ENCODE measurements at places on chromosomes 5 and 9.

DNA sequence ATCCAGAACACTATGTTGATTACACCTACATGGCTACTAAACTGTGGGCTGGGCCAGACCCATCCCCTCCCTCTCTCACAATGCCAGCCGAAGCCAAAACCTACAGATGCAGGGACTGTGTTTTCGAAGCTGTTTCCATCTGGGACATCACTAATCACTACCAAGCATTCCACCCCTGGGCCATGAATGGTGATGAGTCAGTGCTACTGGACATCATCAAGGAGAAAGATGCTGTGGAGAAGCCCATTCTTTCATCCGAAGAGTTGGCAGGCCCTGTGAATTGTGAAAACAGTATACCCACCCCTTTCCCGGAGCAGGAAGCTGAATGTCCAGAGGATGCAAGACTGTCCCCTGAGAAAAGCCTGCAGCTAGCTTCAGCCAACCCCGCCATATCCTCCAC, 65.0 kb downstream of the ZNF462 start:
- DNase-seq: no peak

GRCh38 chr9:133264235-133264764, 10.7 kb downstream of the ABO start:
- DNase-seq: no peak

- DNase-seq: no peak
These were observed 2.5 kb downstream of the TJP2 start for GRCh38 chr9:69176471-69177171.

GRCh38 chr5:38154615-38155204, 103.6 kb upstream of the EGFLAM start:
- peak; percentile 25 for DNase-seq

DNA sequence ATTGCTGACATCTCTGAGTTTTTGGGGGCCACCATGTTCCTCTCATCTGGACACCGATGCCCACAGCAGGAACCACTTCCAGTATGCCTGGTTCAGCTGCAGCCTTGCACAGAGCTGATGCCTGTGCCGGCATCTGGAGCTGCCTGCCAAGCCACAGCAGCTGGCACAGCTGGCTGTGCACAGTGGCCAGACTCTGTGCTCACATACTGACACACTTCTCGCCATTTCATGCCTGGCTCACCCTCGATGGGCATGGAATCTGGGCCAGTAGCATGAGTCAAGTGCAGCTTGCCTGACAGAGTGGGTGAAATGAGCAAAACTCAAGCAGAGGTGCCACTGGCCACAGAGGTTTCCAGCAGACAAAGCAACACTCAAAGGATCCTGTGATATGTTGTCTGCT, 863.4 kb downstream of the DNAH5 start:
- DNase-seq: no peak

DNA sequence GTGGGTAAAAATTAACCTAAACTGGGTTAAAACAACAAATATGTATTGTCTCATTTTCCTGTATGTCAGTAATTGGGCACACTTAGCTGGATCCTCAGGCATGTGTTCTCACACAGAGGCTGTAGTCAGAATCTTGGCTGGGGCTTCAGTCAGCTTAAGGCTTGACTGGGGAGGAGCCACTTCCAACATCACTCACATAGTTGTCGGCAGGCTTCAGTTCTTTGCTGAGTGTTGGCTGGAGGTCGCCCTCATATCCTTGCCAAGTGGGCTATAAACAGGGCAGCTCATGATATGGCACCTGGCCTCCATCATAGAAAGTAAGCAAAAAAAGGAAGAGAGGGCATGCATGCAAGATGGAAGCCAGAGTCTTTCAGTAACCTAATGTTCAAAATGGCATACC, 173.0 kb downstream of the GIN1 start:
- no peak for DNase-seq

- no peak for DNase-seq
These were observed 145.8 kb downstream of the TMEM232 start for GRCh38 chr5:110580625-110581024.

GRCh38 chr5:158968150-158968549, 131.6 kb downstream of the EBF1 start:
- no peak for DNase-seq

- no peak for DNase-seq
These were observed 14.3 kb upstream of the GABRP start for GRCh38 chr5:170769246-170769645.

- no peak for DNase-seq
These were observed 395.4 kb downstream of the CSNK1G3 start for GRCh38 chr5:123907349-123907748.

DNA sequence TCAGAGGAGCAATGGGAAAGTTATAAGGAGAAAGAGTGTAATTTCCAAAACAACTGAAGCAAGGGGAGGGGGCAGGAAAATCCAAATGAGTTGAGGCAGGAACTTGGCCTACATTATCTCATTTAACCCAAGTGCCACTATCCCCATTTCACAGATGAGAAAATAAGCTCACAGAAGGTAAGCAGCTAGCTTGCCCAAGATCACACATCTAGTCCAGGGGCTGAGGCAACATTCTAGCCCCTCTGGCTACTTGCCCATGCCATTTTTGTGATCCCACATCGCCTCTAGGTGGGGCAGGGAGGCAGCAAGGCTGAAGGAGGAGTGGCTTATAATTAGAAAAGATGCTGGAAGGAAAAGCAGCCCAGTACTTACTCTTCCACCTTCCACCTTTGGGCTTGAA, 2.6 kb upstream of the PSIP1 start:
- peak; percentile 2 for DNase-seq

DNA sequence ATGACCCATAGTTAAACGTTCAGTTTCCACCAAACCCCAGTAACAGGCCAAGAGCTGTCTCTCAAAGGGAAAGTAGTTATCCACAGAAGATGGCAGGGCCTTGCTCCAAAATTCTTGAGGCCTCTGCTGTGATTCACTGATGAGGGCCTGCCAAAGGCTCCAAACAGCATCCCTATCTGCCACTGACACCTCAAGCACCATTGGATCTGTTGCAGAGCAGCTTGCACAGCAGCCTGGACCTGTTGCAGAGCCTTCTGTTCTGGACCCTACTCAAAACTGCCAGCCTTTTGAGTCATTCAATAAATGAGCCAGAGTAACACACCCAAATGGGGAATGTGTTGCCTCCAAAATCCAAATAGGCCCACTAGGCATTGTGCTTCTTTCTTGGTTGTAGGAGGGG, 741.5 kb upstream of the RGMB start:
- no peak for DNase-seq

GRCh38 chr9:71762900-71763653, 5.2 kb downstream of the CEMIP2 start:
- peak; percentile 68 for DNase-seq

DNA sequence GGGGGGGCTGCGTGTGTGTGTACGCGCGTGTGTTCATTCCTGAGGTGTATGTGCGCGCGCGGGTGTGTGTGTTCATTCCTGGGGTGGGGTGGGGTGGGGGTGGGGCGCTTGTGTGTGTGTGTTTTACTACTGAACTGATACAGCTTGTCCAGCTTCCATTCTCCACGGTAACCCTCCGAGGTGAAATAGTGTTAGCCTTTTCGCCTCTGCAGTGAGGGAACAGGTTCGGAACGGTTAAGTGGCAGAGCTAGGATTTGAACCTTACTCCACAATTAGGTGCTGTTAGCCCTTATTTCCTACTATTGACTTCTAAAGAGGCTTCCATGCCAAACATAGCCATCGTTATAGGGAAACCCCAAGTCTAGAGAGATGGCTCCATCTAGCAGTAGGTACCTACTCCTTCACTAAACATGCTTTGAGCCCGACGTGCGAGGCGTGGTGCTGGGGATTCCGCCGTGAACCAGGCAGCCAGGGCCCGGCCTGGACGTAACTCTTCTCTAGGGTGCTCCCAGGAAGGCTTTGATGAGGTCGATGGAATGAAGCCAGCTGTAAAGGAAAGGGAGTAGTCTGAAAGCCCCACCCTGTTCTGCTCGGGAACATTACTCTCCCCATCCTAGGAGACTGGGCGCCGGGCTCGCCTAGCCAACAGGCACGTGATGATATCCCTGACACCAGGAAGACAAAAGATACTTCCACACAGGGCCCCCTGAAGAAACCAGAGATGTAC, 782 bp upstream of the SKP1 start:
- DNase-seq: peak; percentile 96

DNA sequence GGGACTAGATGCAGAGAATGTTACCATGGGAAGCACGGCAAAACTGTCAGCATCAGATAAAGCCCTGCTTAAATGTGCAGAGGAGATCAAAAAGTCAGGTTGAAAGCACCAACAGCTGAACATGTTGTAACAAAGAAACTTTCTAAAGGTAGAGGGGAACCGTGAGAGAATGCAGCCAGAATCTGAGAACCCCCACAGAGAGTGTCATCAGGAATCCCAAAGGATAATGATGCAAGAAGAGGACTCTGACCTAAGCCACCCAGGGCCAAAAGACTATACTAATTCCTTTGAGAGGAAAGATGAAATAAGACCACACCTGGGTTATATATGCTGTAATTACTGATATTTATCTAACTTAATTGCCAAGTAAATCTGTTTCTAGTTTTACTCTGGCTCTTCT, 116.6 kb downstream of the PCSK1 start:
- no peak for DNase-seq

DNA sequence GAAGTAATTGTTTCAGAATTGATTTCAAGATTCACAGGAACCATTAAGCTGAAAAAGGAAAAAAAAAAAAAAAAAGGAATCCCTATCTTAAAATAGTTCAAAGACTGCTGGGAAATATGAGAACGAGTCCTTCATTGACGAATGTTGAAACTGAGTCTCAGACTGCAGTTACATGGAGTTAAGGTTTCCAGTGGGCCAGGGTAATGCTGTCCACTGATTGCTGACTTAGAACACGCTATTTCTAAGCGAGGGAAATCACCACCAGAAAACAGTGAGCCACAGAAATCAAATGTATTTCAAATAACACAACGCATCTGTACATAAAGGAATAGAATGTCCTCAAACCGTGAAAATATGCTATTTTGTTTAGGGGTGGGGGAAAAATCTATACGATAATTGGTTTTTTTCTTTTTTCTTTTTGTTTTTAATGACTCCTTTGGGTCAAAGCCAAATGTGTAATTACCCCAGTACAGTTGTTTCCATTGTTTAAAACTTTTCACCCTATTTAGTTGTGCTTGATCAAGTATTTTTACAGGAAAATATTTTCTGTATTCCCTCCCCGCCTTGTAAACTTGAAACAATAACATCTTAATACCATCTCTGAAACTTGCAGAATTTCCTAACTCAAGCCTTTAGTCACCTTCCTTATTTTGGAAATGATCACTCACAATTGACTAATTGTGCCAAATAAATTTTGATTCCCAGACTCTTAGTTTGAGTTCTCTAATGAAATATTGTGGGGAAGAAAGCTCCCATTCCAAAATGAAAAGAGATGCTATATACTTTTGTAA, 208.3 kb downstream of the MCTP1 start:
- DNase-seq: no peak

DNA sequence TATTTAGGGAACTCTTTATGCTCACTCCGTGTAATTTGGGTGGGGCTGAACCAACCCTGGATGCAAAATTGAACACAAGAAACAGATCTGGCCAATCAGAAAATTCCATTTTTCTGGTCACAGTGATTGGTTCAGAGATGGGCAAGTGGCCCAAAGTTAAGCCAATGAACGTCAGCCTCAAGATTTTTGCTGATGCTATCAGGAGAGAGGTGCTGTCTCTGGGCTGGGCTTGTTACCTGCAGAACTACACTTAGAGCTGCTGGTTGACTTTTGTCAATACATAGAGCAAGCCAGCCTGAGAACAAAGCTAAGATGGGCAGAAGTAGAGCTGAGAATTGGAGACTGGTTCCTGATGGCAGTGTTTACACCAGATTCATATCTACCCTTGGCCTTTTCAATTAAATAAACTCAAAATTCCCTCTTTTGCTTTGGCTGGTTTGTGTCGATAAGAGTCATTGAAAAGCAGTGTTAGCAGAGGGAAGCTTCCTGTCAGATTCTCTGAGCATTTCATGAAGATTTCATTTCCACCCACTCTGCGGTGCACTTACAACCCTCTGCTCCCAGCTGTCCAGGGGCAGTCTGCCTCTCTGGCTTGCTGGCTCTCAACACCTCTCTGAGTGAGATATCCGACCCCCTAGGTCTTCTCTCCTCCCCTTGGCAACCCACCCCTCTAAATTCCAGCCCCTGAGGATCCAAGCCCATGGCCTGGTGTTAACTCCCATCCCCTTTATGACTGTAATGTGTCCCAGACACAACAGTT, 64.5 kb upstream of the PPARGC1B start:
- DNase-seq: no peak

DNA sequence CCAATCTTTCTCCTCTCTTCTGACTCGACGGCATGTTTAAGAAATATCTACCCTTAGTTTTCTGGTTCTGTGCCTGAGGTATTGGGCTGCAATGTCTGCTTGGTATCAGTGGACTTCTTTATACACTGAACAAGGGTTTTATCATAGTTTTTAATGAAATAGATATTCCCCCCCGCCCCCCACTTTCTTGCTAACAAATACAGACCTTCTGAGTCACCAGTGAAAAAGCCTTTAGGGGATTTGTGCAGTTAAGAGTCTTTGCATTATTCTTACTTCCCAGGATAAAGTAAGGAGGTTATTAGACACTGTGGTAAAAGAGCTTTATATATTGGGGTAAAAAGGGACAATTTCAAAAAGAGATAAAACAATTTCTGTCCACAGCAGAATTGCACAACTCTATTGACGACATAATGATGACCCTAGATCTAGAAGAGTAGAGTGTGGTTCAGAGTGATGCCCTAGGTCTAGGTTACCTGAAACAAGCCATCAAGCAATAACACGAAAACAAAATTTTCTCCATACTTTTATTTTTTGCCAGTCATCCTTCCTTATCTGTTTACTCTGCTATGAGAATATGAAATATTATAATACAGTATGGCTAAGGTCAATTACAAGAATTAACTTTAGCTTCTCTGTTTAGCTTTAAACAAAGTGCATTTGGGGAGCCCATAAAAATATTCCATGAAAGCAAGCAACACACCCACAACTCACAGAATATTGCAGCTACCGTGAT, 110.7 kb downstream of the PLK2 start:
- no peak for DNase-seq

DNA sequence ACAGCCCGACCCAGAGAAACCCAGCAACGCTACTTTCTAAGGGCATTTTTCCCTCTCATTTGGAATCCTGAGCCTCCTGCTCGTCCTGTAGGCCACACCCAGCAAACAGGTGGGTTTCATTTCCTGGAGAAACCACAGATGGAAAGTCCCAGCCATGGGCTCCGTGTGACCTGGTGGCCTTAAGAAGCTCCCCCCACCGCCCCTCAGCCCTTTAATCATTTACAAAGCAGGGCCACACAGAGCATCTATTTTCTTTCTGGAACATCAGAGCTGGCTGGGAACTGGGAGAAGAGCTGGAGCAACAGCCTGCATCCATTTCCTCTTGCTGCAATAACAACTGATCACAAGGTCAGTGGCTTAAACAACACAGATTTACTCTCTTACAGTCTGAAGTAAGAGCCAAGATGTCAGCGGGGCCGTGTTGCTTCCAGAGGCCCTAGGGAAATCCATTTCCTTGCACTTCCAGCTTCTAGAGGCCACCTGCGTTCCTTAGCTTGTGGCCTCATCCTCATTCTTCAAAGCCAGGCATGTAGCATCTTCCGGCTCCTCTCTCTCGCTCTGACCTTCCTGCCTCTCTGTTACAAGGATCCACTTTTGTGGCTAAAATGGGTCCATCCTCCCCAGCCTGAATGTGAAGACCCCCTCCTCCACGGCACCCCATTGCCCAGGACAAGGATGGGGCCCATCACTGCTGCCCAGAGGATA, 40.5 kb downstream of the C9orf50 start:
- DNase-seq: peak; percentile 90

- no peak for DNase-seq
These were observed 16.9 kb downstream of the SH2D3C start for GRCh38 chr9:127761491-127761956.

All from SW480 (cell line).